ENCODE measurements at places on chromosomes 12 and 14. TPM values are rescaled to one million over a fixed set of nuclear protein-coding genes. Genes with fewer than 3 reads are reported as not detected.

Gene CALM1
- 733 TPM for total RNA-seq

Gene BDKRB1
- total RNA-seq = not detected

Gene SLC24A4
- total RNA-seq = not detected

Gene LPAR5
- 4.7 TPM for total RNA-seq

Data from activated CD4-positive, alpha-beta memory T cell treated with anti-CD3 and anti-CD28 coated beads for 36 hours (primary cell).